ENCODE measurements at places on chromosomes 13 and 19. TPM values are rescaled to one million over a fixed set of nuclear protein-coding genes. Genes with fewer than 3 reads are reported as not detected.

Gene FFAR1
- total RNA-seq = not detected

Gene PTGER1
- total RNA-seq = 5.4 TPM

Gene FRY
- total RNA-seq = 24.3 TPM

Gene CTXN1
- 2.5 TPM for total RNA-seq

Gene GDF15
- 37.7 TPM for total RNA-seq

Gene KLHL26
- total RNA-seq = 8.3 TPM

Gene SETDB2
- 21.1 TPM for total RNA-seq

Gene PGLYRP1
- not detected for total RNA-seq

Gene PLPPR3
- total RNA-seq = 2.5 TPM

Gene TMEM255B
- total RNA-seq = 0.50 TPM

Gene OLFM2
- 4.1 TPM for total RNA-seq

Gene IL12RB1
- 0.33 TPM for total RNA-seq

Gene RUBCNL
- 17.0 TPM for total RNA-seq

Gene SYNGR4
- total RNA-seq = not detected

Gene CBY2
- total RNA-seq = not detected

Gene SLITRK6
- 0.83 TPM for total RNA-seq

Gene SLITRK5
- 0.15 TPM for total RNA-seq

Gene WDR87
- total RNA-seq = under 0.01 TPM

Gene CYP2A7
- not detected for total RNA-seq

Gene ZNF98
- not detected for total RNA-seq

Gene C5AR1
- 0.17 TPM for total RNA-seq

Gene SLC25A41
- under 0.01 TPM for total RNA-seq

Gene ZNF625
- 14.5 TPM for total RNA-seq

Gene ZIC5
- not detected for total RNA-seq

Gene CCL25
- total RNA-seq = not detected

Gene PPM1N
- 3.3 TPM for total RNA-seq

Gene KISS1R
- not detected for total RNA-seq

Gene ZNF784
- total RNA-seq = 4.8 TPM

Gene NLRP7
- under 0.01 TPM for total RNA-seq

Gene C19orf44
- 4.5 TPM for total RNA-seq

Gene FTL
- total RNA-seq = 15,717 TPM

Gene PLPP2
- total RNA-seq = 76.9 TPM

Gene MEF2B
- 0.17 TPM for total RNA-seq

Gene ZNF529
- 9.3 TPM for total RNA-seq

Gene C1QTNF9B
- total RNA-seq = 0.44 TPM

Gene GADD45GIP1
- 24.0 TPM for total RNA-seq

Gene ZNF66
- 3.5 TPM for total RNA-seq

Gene F7
- under 0.01 TPM for total RNA-seq

Gene ZNF878
- total RNA-seq = not detected

Gene PSG11
- total RNA-seq = not detected

Gene FLT1
- 1.3 TPM for total RNA-seq

Gene NXNL1
- not detected for total RNA-seq

Gene GRIN3B
- 2.3 TPM for total RNA-seq

Gene ATP5F1D
- total RNA-seq = 51.5 TPM

Gene GRIK5
- total RNA-seq = 0.66 TPM

Gene ZNF534
- total RNA-seq = 0.17 TPM

Gene EPS8L1
- total RNA-seq = 0.99 TPM

Gene PLEKHF1
- 65.2 TPM for total RNA-seq
